ENCODE measurements at places on chromosomes 5 and 9. TPM values are rescaled to one million over a fixed set of nuclear protein-coding genes. Genes with fewer than 3 reads are reported as not detected.

Gene PLCXD3
- under 0.01 TPM for total RNA-seq

Gene SETX
- 73.7 TPM for total RNA-seq

Gene HMMR
- total RNA-seq: 46.7 TPM

Gene TNC
- total RNA-seq: 4.6 TPM

Gene C9orf72
- total RNA-seq: 13.1 TPM

Gene CAVIN4
- total RNA-seq: 0.65 TPM

Gene PDZD2
- total RNA-seq: 9.4 TPM

Gene PHF24
- not detected for total RNA-seq

Gene ADGRD2
- not detected for total RNA-seq

Gene ZNF608
- 12.2 TPM for total RNA-seq

Gene PRRX2
- not detected for total RNA-seq

Gene GRIN1
- under 0.01 TPM for total RNA-seq

Gene FOXD1
- 0.30 TPM for total RNA-seq

Gene SLC25A2
- total RNA-seq: 0.15 TPM

Gene NRARP
- total RNA-seq: 46.1 TPM

Gene OR1Q1
- total RNA-seq: not detected
